Thymus (tissue), 14 donors: ENCODE measurements at places on chromosomes 7 and 10.

GRCh38 chr7:14691597-14692203 is 210.9 kb downstream of the DGKB start:
- no peaks in the 10 kb centered on the region for H3K36me3 ChIP-seq
- H3K27ac ChIP-seq = no peak overlapping the region
- peak; percentile 17 for DNase-seq
- no peaks in the 10 kb centered on the region for H3K27me3 ChIP-seq

DNA sequence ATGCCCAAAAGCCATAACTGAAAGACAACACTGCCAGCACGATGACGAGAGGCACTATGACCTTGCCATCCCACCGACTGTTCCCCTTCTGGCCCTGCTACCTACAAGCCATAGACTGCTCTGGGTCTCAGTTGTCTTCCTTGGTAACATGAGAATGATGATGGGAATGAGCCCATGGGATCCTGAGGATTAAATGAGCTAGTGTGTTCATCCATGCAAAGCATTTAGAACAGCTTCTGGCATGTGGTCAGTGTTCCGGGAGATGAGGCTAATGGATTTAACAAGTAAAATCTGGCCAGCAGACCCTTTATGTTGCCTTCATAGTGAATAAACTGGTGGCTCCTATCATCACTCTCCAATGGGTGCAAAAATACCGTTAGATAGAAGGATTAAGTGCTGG is 62.4 kb upstream of the WDR11 start:
- H3K4me1 ChIP-seq = no peaks in the 10 kb centered on the region
- no peaks in the 10 kb centered on the region for H3K36me3 ChIP-seq
- H3K27ac ChIP-seq = no peak overlapping the region
- H3K4me3 ChIP-seq = no peak overlapping the region

DNA sequence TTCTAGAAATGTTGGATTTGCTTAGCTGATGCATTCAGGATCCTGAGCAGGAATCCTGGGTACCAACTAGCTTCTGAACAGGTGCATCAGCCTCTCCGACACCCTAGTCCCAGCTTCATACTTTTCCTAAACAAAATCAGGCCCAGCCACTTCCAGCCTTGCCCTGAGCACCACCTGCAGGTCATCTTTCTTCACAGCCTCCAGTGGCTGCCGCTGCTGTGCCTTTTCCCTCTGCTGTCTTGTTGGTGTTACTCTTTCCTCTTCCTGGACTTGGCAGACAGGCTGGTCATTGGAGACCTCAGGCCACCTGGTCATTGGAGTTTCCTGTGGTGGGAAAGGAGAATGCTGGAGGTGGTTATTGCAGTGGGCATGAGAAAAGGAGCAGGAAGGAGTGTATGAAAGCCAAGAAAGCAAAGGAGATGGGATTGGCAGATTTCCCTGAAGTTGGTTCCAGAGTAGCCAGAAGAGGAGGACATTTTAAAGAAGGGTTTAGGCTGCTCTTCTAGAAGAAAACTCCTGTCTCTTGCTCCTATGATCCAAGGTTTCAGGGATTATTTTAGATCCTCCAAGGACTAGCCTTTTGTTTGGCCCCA is 48.2 kb upstream of the NFKB2 start:
- no peaks in the 10 kb centered on the region for H3K27me3 ChIP-seq
- H3K27ac ChIP-seq = no peak overlapping the region
- H3K4me3 ChIP-seq = no peak overlapping the region

DNA sequence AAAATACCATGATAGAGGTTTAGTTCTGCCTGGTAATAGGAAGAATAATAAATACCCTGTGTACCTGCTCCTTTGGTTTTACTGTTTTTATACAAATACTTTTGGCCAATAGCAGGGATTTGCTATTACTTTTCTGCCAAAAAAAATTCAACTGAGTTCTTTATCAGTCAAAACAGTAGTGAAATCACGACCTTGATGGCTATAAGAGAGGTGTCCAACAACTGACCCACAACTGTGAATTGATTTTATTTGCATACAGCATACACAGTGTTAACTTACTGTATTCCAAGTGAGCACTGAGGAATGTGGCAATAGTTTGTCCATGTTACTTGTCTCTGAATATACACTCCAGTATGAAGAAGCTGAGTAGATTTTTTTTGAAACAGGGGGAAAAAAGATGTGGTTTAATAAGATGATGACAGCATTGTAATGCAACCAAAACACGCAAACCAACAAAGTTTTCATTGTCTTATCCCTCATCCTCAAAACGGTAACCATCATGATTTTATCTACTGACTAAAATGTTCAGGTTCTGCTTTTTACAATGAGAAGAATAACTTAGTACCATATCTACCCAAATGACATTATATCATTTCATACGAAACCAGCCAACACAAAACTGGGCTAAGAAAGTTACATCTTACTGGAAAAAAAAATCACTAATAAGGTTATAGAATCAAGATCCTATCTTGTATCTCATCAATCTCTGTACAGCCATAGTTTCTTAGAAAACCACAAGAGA is 63.3 kb downstream of the GSAP start:
- peaks cover 2% of the 10 kb centered on the region for H3K4me1 ChIP-seq
- H3K27me3 ChIP-seq = no peaks in the 10 kb centered on the region
- H3K4me3 ChIP-seq = no peak overlapping the region
- DNase-seq = no peak
- H3K27ac ChIP-seq = no peak overlapping the region

- H3K27me3 ChIP-seq = no peaks in the 10 kb centered on the region
- no peaks in the 10 kb centered on the region for H3K36me3 ChIP-seq
- peaks cover 15% of the 10 kb centered on the region for H3K4me1 ChIP-seq
- no peak overlapping the region for H3K4me3 ChIP-seq
- H3K27ac ChIP-seq = no peak overlapping the region
- no peak for DNase-seq
These were observed 192.7 kb downstream of the KIF20B start for GRCh38 chr10:89894051-89894450.
